ENCODE measurements at places on chromosomes 4 and X. TPM values are rescaled to one million over a fixed set of nuclear protein-coding genes. Genes with fewer than 3 reads are reported as not detected.

DNA sequence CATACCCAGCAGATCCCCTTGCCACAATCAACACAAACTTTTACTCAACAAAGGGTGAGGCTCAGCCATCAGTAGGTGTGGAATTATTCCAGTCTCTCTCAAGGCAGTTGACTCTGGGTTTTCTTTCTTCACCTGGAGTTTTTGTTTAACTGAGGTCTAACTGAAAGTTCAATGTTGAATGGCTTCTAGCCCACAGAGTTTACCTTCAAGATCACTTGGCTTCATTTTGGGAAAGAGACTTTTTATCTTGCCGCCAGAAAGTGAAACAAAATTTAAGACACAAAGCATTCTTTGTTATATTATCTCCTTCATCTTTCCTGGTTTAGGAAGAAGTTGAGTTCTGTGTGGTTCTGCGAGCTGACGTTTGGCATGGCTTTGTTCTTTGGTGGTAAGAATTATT, 83.8 kb upstream of the RASGEF1B start:
- DNase-seq, result no peak

DNA sequence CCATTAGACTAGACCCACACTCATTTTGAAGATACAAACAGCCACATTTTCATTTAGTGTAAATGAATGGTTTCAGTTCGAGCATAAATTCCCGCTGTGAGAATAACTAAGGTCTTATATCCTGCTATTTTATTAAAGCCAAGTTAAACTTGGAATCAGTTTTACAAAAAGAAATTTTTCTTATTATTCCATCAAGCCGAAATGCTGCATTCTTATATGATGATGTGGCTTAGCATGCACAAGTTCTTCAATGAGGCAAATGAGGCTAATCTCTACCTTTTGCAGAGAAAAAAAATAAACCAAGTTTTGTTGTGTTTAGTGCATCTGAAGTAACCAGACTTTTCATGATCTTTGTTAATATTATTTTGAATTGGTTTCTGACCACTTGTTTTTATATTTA, 953.9 kb upstream of the PCDH10 start:
- no peak for DNase-seq

GRCh38 chr4:184722798-184723197, 11.1 kb downstream of the CENPU start:
- DNase-seq, result no peak

CFAP47 gene
- polyA plus RNA-seq, result 3.1 TPM

DNA sequence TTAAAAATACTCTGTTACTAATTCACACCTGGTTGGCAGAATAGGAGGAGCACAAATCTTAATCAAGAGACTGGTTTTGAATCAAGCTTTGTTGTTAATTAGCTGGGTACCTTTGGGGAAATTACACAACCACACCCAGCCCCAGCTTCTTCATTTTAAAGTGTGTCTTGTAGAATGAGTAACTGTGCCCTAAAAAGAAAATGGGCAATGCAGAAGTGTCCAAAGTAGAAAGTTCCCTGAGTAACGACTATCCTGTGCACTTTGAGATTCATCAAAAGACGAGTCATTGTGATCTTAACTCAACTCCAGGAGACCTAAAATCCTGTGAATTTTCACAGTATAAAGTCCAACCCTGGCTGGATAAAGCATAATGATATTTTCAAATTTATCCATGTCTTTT, 792.3 kb upstream of the HS3ST1 start:
- DNase-seq, result no peak

FGF16 gene
- 0.30 TPM for polyA plus RNA-seq

- peak; percentile 27 for DNase-seq
These were observed 46.6 kb downstream of the CD40LG start for GRCh38 chrX:136694431-136695087.

DNA sequence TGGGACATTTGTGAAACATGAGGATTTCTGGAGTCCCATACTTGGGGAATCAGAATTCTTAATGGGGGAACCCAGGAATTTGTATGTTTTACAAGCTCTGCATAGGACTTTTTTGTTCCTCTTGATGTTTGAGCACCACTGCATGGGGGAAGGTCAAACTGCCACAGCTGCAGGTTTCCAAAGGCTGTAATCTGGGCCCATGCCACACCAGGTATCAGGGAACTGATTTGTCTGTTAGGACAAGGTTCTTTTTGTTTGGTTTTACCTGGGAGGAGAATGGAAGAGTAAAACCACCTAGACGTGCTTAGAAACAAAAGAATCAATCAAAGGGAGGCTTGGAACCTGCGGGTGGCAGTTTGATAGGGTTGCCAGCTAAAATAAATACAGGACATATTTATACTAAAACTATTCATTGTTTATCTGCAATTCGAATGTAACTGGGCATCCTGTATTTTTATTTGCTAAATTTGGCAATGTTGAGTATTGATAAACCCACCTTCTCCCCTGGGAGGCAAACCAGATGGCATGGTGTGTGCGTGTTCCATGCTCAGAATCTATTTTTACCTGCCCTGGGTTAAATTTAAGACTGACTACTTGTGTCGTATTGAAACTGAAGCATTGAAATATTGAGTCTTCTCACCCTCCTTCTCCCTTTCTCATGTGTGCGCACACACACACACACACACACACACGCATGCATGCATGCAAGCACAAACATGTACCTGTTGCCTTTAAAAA, 63.7 kb downstream of the TMEM164 start:
- DNase-seq, result no peak

GRCh38 chrX:125436855-125437254, 117.2 kb downstream of the TEX13C start:
- DNase-seq, result no peak

GRCh38 chrX:12898073-12898472, 8.3 kb upstream of the TLR8 start:
- DNase-seq, result no peak

TRO gene
- 92.2 TPM for polyA plus RNA-seq

MAGEA8 gene
- 0.45 TPM for polyA plus RNA-seq

PRR32 gene
- polyA plus RNA-seq, result not detected

DNA sequence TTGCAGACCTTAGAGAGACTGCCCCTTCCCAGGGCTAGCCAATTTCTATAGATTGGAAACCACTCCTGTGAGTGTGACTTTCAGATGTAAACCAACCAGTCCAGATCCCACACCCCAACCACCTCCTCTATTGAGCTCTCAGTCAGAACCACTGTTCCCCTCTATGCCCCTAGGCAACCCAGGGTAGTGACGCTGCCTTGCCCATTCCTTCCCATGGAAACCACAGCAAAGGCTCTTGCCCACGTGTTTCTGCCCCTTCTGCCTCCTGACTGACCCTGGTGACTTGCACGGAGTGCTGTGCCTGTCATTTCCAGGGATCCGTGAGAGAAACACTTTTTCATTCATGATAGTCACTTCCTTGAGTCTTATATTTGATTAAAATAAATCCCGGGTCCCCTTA, 32.4 kb downstream of the CYTL1 start:
- DNase-seq, result no peak
